ENCODE measurements at places on chromosomes 2 and 18.

GRCh38 chr18:79572848-79573451 lies 106.7 kb upstream of the CTDP1 start:
- no peak for DNase-seq

DNA sequence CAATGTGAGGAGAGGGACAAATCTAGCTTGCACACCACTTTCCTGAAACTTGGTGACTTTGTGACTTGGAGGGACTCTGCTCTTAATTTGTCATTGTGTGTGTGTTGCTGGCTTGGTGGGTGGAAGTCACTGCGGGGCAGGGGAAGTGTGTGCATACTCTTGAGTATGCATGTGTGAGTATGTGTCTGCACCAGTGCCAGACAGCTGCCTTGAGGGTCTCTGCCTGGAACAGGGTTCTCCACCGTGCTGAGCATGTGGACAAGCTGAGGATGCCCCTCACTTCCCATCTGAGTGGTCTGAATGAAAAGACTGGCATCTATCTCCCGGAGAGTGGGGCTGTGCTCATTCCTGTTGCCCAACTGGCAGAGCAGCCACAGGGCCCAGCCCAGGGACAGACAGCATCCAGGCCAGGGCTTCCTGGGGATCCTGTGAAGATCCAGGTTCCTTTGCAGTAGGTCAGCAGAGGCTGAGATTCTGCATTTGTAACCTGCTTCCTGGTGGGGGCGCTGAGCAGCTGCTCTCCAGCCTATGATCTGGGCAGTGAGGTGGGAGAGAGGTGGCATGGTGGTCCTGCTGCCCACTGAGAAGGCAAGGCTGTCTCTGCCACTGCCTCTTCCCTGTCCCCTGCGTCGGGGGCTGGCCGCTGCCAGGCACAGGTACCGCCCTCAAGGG lies 138.9 kb upstream of the HAAO start:
- no peak for DNase-seq

DNA sequence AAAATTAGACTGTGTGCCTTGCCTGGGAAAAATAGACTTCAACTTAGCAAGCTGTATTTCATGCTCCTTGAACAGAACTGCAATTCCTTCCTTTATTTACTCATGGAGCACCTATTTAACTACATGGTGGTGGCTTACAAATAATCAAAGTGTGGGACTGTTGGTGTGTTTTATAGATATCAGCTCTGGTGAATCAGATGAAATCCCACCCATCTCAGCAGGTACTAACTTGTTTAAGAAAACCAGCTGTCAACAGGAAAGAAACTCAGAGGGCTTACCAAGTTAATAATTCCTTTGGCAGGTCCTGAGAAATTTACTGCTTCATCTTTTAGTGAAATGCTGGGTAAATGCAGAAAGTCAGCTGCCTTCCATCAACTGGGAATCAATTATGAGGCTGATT lies 830.6 kb downstream of the SLC4A3 start:
- no peak for DNase-seq

GRCh38 chr2:85248773-85249509 lies 78.8 kb downstream of the TGOLN2 start:
- DNase-seq: peak; percentile 97

DNA sequence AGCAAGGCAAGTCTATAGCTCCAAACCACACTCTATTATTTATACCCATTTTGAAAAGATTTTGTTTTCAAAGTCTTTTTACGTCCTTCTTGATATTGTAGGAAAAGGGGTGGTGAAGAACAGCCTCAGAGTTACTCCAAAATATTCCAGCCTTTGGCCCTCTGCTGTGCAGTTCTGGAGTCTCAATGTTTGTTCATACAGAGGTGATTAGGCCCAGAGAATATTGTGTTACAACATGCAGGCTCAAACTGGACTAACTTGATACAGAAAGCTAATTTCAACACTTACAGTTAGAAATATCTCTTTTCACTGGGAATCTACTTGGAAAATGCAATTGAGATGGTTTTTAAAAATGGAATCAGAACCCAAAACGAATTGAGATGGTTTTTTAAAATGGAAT lies 40.4 kb upstream of the SLC25A52 start:
- no peak for DNase-seq

DNA sequence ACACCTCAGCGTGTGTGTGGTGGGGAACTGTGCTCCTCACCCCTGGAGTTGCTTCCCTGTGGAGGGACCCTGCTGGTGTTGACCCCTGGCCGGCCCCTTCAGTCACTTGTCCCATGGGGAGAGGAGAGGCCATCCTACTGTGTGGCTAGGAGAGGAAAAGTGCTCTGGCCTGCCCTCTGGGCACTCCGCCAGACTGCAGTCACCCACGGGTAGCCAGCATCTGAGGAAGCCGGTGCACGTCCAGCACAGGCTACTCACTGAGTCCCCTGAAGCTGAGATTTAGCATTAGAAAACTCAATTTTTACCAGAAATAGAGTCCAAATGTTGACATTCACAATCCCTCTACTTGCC lies 211.5 kb upstream of the RAB6C start:
- DNase-seq: no peak

DNA sequence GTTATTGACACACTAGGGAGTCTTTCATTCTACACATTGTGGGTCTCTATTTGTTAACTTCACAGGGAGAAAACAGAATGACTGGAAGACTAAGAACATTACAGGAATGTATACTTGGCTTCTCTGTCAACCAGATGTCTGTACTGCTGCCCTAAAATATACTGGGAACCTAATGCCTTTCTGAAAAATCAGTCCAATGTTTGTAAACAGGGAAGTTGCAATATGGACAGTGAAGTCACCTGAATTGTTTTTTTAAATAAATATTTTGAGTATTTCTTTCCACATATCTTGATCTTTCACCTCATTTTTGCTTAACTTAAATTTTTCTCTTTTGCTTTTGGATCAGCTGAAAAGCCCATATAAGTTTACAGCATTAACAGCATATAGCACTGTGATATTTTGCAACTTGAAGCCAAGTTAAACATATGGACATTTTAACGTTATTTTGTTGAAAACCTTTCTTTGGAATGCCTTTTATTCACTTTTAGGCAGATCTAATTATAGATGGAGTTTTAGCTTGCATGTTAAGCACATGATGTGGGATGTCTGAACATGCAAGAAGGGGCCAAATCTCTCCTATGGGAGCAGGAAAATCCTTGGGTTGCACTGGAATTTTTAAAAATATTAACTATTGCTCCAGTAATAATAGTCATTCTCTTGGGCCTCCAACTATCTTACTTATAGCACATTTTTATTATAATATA lies 137.7 kb upstream of the TWIST2 start:
- peak; percentile 79 for DNase-seq

GRCh38 chr2:3265471-3265870 lies 112.1 kb downstream of the EIPR1 start:
- no peak for DNase-seq

DNA sequence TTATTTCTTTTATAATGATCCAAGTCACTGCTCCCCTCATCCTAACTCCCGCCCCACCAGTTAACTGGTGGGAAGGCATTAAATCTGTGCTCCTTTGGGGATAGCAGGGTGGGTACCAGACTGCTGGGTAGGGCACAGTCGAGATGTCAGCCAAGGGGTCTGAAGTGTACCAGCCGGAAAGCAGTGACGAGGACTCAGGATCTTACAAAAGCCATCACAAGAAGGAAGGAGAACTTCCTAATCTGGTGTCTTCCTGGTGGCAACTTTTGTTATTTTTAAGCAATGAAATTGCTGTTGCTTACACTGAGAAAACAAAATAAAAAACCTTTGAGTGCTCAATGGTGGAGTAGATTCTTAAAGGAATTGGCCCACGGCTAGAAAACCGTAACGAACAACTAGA lies 97.7 kb downstream of the ALPK2 start:
- no peak for DNase-seq

DNA sequence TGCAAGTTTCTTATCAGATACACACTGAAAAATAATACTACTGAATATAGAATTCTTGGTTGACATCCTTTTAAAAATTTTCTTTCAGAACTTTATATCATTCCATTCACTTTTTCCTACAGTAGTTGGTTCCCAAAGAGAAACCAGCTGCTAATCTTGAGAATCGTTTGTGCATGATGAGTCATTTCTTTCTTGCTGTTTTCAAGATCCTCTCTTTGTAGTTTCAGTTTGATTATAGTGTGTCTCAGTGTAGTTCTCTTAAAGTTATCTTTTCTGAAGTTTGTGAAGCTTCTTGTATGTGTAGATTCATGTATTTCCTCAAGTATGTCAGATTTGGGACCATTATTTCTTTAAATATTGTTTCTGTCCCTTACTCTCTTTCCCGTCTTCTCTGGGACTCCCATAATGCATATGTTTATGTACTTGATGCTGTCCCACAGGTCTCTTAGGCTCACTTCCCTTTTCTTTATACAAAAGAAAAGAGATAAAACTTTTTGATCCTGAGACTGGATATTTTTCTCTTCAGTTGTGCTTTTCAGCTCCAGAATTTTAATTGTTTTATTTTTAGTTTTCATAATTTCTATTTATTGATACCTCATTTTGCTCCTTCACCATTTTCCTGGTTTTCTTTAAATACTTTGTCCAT lies 801.0 kb downstream of the TDRD15 start:
- no peak for DNase-seq

DNA sequence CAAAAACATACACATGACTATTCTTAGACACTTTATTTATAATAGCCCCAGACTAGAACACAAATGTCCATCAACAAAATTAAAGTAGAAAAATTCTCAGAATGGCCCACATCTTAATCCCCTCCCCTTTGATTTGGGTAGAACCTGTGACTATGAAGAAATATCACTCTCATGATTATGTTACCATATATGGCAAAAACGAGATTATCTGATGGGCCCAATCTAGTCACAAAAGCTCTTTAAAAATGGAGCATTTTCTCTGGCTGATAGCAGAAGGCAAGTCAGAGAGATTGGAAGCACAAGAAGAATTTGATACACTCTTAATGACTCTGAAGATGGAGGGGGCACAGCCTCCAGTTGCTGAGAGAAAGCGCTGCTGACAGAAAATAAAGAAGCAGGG lies 39.6 kb downstream of the METTL4 start:
- no peak for DNase-seq

DNA sequence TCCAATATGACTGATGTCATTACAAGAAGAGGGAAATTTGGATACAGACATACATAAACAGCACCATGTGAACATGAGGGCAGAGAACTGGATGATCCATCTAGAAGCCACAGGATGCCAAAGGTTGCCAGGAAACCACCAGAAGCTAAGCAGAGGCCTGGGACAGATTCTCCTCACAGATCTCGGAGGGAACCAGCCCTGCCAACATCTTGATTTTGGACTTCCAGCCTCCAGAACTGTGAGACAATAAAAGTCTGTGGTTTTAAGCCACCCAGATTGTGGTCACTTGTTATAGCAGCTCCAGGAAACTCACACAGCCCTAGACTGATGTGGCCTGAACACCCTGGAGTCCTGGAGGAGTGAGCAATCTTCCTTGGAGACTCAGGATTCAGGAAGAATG lies 351.6 kb downstream of the EIPR1 start:
- no peak for DNase-seq

DNA sequence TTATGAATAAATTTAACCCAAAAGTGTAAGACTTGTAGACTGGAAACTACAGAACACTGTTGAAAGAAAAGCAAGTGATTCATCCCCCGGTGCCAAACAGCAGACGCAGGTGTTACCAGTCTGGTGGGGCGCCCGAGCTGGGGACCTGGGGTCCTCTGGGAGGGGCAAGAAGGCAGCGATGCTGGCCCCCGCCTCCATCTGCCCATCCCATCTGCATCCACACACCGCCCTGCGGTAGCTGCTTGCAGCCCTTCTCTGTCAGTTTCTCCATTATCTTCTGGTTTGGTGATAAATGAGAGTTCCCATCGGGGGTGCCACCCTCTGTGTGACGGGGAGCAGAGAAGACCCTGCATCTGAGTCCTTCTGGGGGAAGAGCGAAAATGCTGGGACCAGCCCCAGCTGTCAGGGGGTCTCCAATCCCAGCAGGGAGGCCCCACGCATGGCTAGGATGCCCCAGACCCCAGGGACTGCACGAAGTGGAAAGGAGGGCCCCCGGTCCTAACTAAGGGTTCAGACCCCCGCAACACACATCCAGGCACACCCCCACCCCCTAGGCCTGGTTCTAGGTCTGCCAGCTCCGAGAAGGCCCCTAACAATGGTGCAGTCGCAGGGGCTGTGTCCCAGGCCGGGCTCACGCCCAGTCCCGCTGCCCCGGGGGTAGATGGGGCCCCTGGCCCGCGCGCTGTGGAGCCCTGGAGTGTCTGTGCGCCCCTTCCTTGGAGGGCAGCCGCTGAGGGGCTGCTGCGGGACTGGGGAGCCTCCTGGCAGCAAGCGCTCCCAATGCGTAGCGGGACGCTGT lies 686 bp upstream of the RGPD8 start:
- no peak for DNase-seq

DNA sequence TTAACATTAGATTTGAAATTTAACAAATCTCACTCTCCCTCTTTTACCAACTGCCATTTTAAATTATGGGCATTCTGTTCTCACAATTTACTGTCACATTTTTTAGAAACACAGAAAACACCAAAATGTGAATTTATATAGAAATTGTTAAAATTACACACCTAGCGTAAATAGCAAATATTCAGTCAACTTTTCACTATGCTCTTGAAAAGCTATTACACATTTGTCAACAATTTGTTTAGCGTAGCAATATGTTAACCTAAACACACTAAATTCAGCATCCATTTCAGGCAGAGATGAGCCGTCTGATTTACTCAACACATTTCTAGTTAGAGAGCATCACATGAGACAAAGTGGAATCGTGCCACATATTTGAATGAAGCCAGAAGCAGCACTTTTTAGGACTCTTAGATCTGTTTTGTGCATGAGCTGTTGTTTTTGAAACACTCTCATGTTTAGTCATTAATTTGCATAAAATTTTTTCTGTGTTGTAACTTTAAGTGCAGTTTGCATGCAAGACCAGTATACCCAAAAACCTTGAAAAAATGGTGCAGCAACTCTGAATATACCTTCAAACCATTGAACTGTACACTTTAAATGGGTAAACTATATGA lies 8.2 kb downstream of the TTC32 start:
- DNase-seq: peak; percentile 70

- DNase-seq: no peak
These were observed 305.4 kb upstream of the LYPD1 start for GRCh38 chr2:132975193-132976105.

DNA sequence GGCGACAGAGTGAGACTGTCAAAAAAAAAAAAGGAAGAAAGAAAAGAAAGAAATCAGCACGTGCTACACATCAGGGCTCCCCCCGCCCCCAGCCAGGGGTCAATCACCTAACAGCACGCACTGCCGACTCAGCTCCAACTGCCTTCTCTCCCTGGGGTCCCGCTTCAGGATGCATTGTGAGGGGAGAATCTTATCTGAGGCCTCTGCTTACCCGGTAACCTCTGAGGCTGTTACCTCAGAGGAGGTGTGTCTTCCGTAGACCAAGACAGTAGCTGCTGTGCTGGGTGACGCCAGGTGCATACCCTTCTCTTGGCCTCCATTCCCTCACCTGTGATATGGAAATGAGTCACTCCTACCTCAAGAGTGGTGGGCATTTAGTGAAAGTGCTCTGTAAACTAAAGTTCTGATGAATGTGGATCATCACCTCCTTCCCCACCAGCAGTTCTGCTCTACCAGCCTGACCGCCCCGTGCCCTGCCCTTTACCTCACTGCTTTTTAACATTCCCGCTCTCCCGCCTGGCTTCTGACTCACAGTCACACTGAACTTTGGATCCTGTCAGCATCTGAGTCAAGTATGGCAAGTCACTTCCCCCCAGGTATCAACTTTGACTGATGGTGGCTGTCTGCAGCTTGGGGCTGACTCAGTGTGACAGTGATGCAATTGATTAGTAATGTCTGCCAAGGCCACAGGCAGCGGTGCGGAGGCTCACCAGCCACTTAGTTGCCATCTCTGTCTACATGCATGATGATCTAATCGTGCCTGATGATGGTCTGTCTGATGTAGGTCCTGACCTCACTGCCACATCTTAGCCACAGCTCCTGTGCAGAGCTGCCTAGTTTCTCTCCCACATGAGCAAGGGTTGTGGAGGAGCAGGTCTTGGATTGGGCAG lies 20.1 kb downstream of the ARID5A start:
- DNase-seq: peak; percentile 73

Data from AG10803 (cell line).